ENCODE measurements at places on chromosomes 5 and 9. TPM values are rescaled to one million over a fixed set of nuclear protein-coding genes. Genes with fewer than 3 reads are reported as not detected.

Gene RARS1
- 40.1 TPM for total RNA-seq

Gene GADD45G
- 22.4 TPM for total RNA-seq

Gene LHX3
- not detected for total RNA-seq

Gene SLC2A8
- 10.5 TPM for total RNA-seq

Gene PTGES
- total RNA-seq: 0.19 TPM

Gene FSTL4
- total RNA-seq: 1.5 TPM

Gene FAM78A
- 0.79 TPM for total RNA-seq

DNA sequence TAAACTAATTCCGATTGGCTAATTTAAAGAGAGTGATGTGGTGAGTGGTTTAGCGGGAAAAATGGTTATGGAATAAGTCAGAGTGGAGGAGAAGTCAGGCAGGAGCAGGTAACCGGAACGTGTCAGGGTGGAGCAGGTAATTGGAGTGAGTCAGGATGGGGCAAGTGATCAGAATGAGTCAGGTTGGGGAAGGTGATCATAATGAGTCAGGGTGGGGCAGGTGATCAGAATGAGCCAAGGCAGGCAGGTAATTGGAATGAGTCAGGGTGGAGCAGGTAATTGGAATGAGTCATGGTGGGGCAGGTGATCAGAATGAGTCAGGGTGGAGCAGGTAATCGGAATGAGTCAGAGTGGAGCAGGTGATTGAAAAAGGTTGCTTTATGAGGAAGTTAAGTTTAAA lies 101.4 kb downstream of the TMEM167A start:
- no peaks in the 10 kb centered on the region for H3K27me3 ChIP-seq
- H3K4me3 ChIP-seq: no peak overlapping the region
- H3K4me1 ChIP-seq: no peaks in the 10 kb centered on the region
- no peak overlapping the region for H3K27ac ChIP-seq

DNA sequence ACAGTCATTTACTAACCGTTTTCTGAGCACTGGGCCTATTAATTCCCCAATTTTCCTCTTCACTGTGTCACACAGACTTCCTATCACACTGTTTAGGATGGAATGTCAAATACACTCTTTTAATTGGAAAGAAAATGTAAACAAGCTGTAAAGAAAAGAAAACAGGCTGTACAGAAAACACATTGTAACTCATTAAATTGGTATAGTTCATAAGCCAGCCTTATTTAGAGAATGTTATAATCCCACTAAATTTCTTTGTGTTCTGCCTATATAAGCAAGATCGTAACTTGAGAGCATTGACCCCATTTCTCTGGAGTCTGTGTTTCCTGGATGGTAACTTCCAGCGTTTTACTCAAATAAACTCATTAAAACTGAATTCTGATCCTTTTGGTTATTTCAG lies 46.5 kb downstream of the TARS1 start:
- no peaks in the 10 kb centered on the region for H3K36me3 ChIP-seq
- no peak for DNase-seq
- H3K27me3 ChIP-seq: no peaks in the 10 kb centered on the region
- no peaks in the 10 kb centered on the region for H3K4me1 ChIP-seq
- no peak overlapping the region for H3K4me3 ChIP-seq

DNA sequence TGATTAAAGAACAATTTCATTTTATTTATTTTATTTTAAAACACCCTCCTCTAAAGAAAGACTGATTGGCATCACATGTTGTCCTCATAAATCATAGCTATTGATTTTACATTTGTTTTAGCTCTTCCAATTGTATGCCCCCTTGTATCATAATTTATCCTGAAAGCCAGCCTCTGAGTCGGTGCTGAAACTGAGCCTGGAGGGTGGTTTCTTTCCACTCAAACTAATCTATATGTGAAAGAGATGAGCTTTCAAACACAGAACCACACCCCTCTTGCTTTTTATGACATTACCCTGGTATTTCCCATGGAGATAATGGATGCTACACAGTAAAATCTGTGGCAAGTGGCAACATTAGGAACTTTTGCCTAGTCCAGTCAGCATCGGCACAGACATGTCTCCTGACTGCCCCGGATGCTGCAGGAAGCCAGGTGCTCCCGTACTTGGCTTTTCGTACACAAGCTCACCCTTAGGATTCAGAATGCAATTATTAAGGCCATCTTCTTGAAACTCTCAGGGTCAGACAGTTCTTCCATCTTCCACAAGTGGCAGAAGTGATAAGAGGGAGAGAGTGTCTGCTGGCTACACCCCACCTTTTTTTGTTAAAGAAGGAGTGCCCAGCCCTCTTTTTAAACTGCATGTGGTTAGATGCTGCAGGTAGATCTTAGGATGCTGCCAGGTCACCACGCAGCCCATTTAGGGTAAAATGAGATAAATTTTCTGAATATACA lies 91.1 kb downstream of the SNCAIP start:
- H3K36me3 ChIP-seq: no peaks in the 10 kb centered on the region
- DNase-seq: no peak
- H3K4me1 ChIP-seq: no peaks in the 10 kb centered on the region

DNA sequence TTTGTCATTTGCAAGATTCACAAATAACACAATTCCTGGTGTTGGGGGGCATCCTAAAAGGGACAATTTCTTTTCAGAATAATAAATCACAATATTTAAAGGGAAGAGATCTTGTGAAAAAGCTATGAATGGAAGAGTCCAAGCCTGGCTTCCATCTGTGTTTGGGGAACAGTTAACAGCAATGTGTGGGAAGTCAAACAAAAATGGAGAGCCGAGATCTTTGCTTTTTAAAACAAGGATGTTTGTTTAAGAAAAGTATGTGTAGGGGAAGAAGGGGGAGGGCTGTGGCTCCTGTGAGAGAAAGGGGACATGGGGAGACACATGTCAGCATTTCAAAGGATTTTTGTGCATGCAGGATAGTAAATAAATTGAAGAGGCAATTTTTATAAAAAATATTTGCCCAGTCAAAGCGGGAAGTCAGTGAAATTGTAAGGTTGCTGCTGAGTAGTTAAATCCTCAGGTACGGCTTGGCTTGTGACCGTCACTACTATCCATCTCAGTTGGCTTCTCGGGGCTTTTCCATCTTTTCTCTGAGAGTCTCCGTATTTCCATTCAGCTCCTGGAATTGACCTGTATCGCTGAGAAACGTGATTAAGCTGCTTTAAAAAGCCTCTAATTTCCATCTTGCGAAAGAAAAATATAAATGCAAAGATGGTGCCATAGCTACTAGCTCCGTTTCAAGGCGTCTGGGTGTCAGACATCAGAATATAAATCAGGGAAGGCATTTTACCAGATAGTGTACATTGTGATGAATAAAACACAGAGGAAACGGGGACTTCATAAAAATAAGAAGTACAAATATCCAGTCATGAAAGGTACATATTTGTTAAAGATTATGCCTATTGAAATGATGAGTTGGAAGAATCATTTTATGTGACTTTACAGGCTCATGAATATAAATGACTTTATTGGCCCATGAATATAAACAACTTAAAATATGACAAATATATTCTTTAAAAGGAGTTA lies 52.9 kb upstream of the VCAN start:
- H3K27ac ChIP-seq: no peak overlapping the region
- H3K4me1 ChIP-seq: no peaks in the 10 kb centered on the region
- no peaks in the 10 kb centered on the region for H3K36me3 ChIP-seq

DNA sequence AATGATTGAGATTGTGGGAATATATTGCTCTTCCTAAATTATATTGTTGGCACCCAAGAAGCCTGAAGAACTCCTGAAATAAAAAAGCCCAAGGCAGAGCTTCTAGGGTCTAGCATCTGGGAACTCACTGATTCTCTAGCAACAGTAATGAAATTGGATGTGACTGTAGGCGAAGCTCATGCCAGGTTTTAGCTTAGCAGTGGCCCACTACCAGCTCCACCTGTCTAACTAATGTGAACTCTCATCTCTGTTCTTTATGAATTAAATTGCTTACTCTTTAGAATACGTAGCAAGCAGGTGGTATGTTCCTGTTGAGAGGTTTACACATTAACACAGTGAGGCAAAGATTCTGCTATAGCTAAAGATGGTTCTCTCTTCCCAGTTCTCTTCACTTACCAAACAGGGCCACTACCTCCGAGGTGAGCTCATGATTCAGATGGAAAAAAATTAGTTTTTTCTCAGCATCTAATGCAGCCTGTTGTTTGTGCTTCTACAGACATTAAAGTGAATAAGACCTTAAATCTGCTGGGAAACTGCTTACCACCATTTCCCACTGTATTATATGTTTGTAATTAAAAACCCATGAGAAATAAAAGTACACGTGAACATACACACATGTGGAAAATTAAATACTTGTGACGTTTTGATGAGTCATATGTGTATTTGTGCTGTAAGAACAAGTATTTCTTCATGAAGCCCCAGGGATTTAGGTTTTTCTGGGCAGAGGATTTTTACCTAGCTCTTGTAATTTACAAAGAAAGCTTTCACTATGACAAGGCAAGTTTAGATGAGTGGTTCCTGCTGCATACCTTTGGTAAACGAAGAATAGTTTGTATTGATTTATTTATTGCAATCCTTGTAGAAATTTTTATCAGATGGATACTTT lies 360.1 kb downstream of the KDM4C start:
- H3K27me3 ChIP-seq: no peaks in the 10 kb centered on the region
- H3K4me3 ChIP-seq: no peak overlapping the region
- no peak overlapping the region for H3K27ac ChIP-seq
- H3K36me3 ChIP-seq: no peaks in the 10 kb centered on the region

DNA sequence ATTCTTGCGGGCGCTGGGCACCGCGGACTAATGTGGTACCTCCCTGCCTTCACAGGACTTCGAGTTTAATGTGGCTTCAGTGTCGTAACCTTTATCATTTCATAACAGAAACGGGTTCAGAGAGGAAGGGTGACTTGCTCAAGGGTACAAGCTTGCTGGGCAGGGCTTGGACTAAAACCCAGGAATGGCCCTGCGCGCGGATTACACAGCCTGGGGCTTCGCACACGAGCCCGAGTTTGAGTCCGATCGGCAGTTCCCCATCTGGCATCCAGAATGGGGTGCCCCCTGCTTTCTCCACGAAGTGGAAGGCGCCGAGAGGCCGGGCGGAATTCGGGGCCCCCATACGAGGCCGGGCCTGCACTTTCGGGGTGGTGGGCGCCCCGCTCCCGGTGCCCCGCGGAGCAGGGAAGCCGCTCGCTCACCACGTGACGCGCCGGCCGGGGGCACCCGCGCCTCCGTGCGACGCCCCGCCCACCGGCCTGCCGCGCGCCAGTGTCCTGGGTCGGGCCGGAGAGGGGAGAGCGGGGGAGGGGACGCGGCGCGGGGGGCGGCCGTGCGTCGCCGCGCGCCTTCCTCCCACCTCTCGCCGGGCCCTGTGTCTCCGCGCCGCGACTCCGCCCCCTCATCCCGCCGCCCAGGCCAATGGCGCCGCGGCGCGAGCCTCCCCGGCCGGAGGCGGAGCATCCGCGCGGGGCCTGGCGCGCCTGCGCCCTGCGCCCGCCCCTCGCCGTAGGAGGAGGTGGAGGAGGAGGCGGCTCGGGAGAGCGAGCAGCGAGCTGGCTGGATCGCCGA lies at the start of gene SET:
TSS of gene SET (plus strand) at position 722 of the 792 bp plus-strand sequence. CDS start 361 bp downstream, outside the sequence.
- peak; percentile 97 for DNase-seq
- peak within 1 kb of the TSS; percentile 90 for H3K27ac ChIP-seq
- H3K36me3 ChIP-seq: peaks cover 4% of the 10 kb centered on the region

DNA sequence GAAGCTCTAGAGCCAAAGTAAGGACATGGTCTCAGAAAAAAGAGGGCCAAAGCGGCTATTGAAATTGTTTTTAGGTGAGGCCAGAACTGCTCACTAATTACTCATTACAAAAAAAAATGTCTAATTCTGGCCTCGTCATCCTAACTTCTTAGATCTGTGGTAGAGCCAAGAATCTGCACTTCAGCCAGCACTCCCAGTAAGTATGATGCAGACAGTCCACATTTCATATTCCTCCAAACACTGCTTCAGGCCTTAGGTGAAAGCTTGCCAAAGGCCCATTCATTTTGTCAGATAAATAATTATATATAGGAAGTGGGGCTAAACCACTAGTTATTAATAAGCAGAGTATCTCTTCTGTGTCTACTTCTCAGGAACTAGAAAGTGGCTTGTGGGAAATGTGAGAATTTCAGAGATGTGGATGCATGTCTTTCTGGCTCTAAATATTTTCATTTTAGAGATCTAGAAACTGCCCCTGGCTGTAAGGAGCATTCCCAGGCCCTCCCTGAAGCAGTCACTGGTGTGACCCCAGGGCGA lies 554.0 kb downstream of the TLE4 start:
- H3K4me3 ChIP-seq: no peak overlapping the region
- no peaks in the 10 kb centered on the region for H3K36me3 ChIP-seq
- no peaks in the 10 kb centered on the region for H3K27me3 ChIP-seq
- no peak for DNase-seq
- no peak overlapping the region for H3K27ac ChIP-seq

DNA sequence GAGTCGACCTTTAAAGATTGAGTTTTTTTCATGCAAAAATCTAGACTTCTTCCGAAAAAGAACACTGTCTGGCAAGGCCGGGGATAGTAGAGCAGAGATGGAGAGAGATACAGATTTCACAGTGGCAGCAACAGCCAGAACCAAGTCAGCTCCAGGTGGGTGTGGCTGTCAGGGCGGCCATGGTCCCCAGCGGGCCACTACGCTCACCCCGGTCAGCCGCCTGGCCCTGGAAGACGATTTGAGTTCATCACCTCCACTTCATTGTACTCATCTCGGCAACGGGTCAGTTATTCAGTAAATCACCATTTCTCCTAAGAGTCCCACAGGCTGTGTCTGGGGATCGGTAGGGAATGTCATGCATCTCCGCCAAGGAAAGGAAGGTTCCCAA lies 53.0 kb downstream of the ZNF354C start:
- no peak overlapping the region for H3K27ac ChIP-seq
- DNase-seq: no peak
- no peaks in the 10 kb centered on the region for H3K4me1 ChIP-seq
- no peak overlapping the region for H3K4me3 ChIP-seq

GRCh38 chr5:105132581-105132980 lies 1570.0 kb upstream of the NUDT12 start:
- H3K27ac ChIP-seq: no peak overlapping the region
- DNase-seq: no peak
- no peaks in the 10 kb centered on the region for H3K4me1 ChIP-seq
- H3K4me3 ChIP-seq: no peak overlapping the region
- no peaks in the 10 kb centered on the region for H3K27me3 ChIP-seq
- H3K36me3 ChIP-seq: no peaks in the 10 kb centered on the region

DNA sequence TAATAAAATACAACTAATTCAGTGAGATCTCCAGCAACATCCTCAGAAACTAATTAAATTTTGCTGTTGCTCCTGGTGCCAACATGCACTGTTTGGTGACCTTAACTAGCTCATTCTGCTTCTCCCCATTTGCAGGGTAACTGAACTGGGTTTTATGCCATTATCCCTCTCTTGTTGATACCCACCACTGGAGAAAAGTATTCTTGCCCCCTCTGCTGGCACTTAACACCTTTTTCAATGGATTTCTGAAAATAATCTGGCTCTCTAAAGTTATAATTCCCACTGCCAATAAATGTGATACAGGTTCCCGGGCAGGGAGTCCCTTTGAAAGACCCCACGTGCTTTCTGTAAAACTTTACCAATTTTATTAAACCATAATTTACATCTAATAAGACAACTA lies 394.3 kb downstream of the OSTF1 start:
- H3K27ac ChIP-seq: no peak overlapping the region
- DNase-seq: no peak
- H3K27me3 ChIP-seq: no peaks in the 10 kb centered on the region
- no peaks in the 10 kb centered on the region for H3K4me1 ChIP-seq
- H3K36me3 ChIP-seq: no peaks in the 10 kb centered on the region
- no peak overlapping the region for H3K4me3 ChIP-seq
